ENCODE measurements at places on chromosomes 4 and X. TPM values are rescaled to one million over a fixed set of nuclear protein-coding genes. Genes with fewer than 3 reads are reported as not detected.

Gene HTN1
- polyA plus RNA-seq, result not detected

DNA sequence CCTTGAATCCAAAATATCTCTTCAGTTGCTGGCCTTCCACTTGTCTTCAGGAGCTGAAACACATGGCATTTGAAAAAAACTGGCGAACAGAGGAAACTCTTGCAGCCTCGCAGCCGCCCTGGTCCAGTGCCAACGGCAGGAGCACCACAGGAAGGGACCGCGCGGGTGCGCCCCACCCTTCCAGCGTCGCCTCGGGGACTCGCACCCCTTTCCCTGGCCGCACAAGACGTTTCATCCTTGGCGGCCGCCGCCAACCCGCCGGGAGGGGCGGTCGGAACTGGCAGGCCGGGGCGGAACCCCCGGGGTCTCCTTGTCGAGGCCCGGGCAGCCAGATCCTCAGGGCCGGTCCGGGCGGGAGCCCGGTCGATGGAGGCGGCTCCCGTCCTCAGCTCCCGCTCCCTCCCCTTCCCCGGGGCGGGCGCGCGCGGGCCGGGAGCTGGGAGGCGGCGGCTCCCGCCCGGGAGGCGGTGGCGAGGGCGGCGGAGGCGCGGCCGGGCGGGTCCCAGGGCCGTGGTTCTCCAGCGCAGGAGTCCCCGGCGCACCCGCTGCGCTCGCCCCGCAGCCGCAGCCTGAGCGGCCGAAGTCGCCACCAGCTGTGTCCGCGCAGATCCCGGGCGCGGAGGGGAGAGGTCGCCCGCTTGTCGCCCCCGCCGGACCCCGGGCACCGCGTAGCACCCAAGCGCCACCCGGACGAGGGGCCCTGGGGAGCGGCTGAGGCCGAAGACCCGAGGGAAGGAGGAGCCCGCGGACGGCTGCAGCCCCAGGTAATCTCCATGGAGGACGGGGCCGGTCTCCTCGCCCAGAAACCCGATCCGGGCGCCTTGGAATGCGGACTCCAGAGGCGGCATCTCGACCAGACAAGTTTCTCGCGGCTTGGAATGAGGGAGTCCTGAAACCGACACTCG is 886 bp upstream of the NDST3 start:
- DNase-seq, result peak; percentile 27

- no peak for DNase-seq
Observed at GRCh38 chrX:139766545-139766983, 58.6 kb upstream of the MCF2 start.

- DNase-seq, result no peak
Observed at GRCh38 chr4:5461477-5461876, 246.9 kb downstream of the EVC2 start.

- no peak for DNase-seq
Observed at GRCh38 chr4:77395481-77395880, 210.1 kb upstream of the CXCL13 start.

- no peak for DNase-seq
Observed at GRCh38 chr4:28788929-28789490, 1928.4 kb downstream of the STIM2 start.

GRCh38 chr4:3135155-3136011 is 60.9 kb downstream of the HTT start:
- DNase-seq, result no peak

DNA sequence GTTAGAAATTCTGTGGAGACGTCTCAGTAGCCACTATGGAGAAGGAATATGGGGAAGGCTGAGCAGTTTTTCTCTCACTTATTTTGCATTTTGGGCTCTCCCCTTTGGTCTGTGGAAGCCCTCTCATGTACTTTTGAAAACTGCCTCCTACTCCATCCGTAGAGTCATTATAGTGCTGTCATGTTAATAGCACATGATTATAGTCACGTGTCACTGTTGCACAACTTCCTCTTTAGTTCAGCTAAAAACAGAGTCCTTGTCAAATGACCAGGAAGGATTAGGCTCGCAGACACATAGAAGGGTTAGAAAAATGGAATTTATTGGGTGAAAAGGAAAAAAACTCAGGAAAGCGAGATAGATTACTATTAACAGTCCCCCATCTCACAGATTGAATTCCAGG is 258.2 kb upstream of the CXorf51A start:
- no peak for DNase-seq

Gene PNMA6A
- 17.6 TPM for polyA plus RNA-seq

Gene TIGD4
- 2.4 TPM for polyA plus RNA-seq

- DNase-seq, result no peak
Observed at GRCh38 chrX:21691512-21692018, 33.4 kb upstream of the KLHL34 start.

DNA sequence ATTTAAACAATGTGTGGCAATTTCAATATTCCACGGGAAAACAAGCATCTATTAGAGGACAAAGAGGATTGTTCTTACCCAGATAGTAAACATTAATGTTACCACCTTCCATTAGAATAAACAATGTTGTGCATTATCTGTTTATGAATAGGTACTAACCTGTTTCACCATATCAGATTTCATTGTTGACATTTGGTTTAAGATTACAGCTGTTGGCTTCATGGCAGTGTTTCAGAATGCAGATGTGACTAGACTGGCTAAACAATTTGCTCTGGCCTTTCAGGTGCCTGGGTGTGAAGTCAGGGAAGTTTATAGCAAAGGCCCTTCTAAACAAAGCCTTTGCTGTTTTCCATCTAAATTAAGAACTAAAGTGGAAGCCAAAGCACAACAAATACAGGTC is 464.7 kb upstream of the FAM47C start:
- no peak for DNase-seq

GRCh38 chr4:184288451-184289178 is 70.9 kb upstream of the ENPP6 start:
- no peak for DNase-seq

- no peak for DNase-seq
Observed at GRCh38 chr4:88008743-88009171, 1.3 kb downstream of the PKD2 start.

DNA sequence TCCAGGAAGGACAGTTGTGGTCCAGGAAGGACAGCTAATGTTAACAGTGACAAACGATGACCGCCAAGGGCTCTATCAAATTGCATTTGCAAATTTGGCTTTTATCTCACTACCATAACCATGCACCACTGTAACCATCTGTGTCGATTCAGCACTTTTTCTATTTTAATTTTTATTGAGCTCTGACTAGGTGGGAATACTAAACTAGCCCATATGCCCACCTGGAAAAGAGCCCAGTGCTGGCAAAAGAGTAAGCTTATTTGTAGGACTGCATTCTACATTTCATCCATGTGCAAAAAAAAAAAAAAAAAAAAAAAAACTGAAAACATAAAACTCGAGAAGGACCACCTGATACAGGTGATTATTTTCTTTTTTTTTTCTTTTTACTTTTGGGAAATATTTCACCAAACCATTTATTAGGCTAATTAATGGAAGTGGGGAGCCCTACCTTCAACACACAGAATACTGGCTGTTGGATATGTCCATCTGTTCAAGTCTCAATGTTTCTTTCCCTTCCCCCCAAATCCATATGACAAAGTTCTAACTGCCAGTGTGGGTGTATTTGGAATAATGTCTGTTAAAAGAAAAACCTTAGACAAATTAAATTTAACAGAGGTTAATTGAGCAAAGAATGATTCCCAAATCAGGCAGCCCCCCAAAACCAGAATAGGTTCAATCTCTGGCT is 99.5 kb upstream of the MXRA5 start:
- no peak for DNase-seq

Gene SPP1
- polyA plus RNA-seq, result 140 TPM

- no peak for DNase-seq
Observed at GRCh38 chr4:69490271-69490670, 5.4 kb downstream of the UGT2B4 start.

- no peak for DNase-seq
Observed at GRCh38 chrX:34528081-34528480, 129.0 kb downstream of the TMEM47 start.

DNA sequence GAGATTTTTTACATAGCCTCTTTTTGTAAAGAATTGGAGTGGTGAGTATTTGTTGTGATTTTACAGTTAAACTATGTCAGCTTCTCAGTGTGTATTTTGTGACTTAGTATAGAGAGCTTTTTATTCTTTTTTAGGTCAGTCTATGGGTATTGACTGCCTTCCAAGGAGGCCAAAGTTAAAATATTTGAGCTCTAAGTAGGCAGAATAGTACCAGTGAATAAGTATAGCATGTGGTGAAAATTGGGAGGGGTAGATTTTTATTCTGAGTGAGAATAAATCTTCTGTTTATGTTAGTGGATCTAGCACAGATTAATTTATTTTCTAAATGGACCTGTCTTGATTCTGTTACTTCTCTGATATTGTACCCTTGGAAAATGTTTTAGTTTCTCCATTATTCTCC is 37.5 kb downstream of the HERC3 start:
- DNase-seq, result no peak

GRCh38 chr4:52107745-52108144 is 56.6 kb downstream of the SPATA18 start:
- DNase-seq, result no peak

GRCh38 chr4:125041372-125041930 is 273.3 kb upstream of the FAT4 start:
- no peak for DNase-seq

Gene TLR7
- polyA plus RNA-seq, result 1.1 TPM

DNA sequence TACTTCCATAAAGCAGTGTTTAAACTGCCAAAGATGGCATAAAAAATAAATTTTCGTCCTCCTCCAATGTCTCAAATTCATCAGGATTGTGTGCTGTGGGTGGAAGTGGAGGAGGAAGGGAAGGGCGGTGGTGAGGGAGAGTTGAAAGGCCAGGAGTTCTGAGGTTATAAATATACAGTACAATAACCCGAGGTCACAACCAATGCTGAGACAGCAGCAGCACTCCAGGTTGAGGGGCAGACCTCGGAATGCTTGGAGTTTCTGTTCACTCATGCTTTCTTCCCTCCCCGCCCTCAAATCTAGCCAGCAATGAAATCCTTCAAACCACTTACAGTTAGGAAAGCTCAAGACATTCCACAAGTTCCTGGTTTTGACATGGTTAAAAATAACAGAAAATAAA is 134.0 kb upstream of the SMAD1 start:
- no peak for DNase-seq

- no peak for DNase-seq
Observed at GRCh38 chr4:116469582-116469981, 615.8 kb downstream of the TRAM1L1 start.

- no peak for DNase-seq
Observed at GRCh38 chr4:48930654-48931053, 24.1 kb upstream of the OCIAD2 start.

GRCh38 chr4:168437192-168437943 is 42.9 kb downstream of the DDX60L start:
- DNase-seq, result no peak

DNA sequence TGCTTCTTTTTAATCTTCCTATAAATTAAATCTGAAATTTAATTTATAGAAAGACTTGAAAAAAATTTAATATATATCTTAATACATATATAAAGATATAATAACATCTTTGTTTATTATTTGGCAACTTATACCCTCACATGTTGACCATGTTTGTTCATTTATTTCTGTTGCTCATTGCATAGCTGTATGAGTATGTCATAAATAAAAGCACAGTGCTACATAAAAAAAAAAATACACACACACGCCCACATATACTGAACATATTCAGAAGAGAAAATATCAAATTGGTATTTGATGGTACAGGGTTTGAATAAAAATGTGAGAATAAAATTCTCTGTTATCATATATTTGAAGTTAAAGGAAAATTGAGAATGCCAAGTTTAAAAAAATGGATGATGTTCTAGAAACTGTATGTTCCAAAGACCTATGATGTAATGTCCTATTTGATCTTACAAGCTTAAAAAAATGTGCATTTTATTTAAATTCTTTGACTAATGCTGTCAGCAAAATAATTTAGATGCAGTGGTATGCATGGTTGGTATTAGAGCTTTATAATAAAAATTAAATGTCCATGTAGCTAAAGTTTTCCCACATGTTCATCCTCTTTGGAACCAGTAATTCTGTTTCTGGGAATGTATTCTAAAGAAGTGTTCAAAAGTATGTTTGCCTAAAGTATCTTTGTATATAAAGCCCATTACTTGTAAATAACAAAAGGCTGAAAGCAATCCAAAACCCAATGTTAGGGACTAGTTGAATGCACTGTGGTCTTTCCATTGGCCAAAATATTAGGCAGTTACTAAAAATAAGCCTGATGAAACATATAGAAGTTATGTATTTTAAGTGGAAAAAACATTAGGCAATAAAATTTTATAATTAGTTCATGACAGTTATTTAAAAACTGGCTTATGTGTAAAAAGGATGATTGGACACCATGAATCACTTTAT is 12.9 kb downstream of the TMEM184C start:
- DNase-seq, result no peak

All from right renal pelvis (tissue), 4 donors.